Esophagus squamous epithelium (tissue), 5 donors: ENCODE measurements at places on chromosomes 5 and 9.

- peaks cover 17% of the 10 kb centered on the region for H3K4me1 ChIP-seq
- H3K27ac ChIP-seq: peak overlapping the region; percentile 13
- H3K4me3 ChIP-seq: no peak overlapping the region
- H3K36me3 ChIP-seq: peaks cover 30% of the 10 kb centered on the region
Measured at GRCh38 chr5:98791898-98792580, 18.6 kb downstream of the RGMB start.

DNA sequence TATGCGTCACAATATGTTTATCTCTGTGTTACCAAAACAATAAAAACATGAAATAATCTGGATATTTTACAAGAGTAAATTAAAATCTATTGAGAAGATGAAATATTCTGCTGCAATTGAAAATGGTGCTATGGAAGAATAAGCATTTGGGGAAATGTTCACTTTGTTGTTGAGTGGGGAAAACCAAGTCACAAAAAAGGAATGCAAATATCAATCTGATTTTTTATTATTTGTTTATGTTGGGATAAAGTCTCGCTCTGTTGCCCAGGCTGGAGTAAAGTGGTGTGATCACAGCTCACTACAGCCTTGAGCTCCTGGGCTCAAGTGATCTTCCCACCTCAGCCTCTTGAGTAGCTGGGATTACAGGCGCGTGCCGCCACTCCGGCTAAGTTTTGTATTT is 8.6 kb upstream of the F2RL1 start:
- no peak overlapping the region for H3K4me3 ChIP-seq
- no peaks in the 10 kb centered on the region for H3K27me3 ChIP-seq
- H3K4me1 ChIP-seq: peaks cover 7% of the 10 kb centered on the region
- no peak for DNase-seq

GRCh38 chr9:21570643-21571275 is 88.6 kb upstream of the IFNE start:
- no peaks in the 10 kb centered on the region for H3K4me1 ChIP-seq
- no peaks in the 10 kb centered on the region for H3K36me3 ChIP-seq
- no peak for DNase-seq
- H3K4me3 ChIP-seq: no peak overlapping the region
- H3K27me3 ChIP-seq: peaks cover 4% of the 10 kb centered on the region

GRCh38 chr9:133369422-133369821 is 6.4 kb downstream of the SURF4 start:
- peaks cover 24% of the 10 kb centered on the region for H3K36me3 ChIP-seq
- no peaks in the 10 kb centered on the region for H3K27me3 ChIP-seq
- H3K27ac ChIP-seq: no peak overlapping the region
- DNase-seq: no peak
- no peak overlapping the region for H3K4me3 ChIP-seq

DNA sequence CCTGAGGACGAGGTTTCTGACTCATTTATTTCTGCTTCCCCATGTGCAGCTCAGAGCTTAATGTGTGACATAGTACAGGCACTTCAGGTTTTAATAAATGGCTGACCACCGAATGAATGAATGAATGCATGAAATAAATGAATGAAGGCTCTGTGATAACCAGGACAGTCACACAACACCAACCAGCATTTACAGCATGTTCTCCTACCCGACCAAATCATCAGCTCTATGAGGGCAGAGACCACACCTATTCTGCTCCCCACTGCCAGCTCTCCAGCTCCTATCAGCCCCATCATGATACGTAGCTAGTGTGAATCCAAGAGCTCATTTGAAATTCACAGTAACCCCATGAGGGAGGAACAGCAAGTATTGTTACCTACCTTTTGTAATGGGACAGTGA is 4.8 kb downstream of the TMOD1 start:
- H3K4me3 ChIP-seq: no peak overlapping the region
- DNase-seq: no peak
- peaks cover 29% of the 10 kb centered on the region for H3K4me1 ChIP-seq
- H3K27me3 ChIP-seq: no peaks in the 10 kb centered on the region
- no peak overlapping the region for H3K27ac ChIP-seq

DNA sequence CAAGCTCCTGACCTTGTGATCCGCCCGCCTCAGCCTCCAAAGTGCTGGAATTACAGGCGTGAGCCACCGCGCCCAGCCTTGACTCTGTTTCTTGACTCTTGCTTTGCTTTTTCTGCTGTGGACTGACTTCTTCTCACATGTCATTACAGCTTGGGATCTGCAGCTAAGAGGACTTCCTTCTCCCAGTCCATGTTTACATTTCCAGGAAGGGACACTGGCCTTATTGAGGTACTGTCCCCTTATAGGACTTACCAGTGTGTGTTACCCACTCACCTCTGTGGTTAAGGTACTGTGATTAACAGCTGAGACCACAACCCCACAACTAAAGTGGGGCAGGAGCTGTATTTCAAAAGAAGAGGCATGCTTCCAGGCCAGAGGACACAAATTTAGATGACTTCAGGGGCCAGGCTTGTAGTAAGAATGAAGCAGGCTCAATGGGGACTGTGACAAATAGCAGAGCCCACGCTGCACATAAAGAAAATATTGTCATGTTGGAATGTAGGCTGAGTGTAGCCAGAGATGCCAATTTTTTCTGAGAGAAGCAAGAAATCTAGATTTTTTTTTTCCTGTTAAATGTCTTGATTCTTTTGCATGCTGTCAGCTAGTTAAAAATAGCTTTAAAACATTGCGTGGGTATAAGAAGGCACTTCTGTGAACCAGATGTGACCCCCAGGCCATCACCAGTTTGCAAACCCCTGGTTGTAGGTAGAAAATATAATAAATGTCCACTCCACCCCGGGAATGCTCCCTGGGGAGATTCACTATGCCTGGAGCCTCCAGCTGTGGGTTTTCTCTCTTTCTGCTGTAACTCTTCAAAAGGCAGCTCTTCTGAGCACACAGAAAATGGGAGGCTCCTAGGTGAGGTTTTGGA is 75.0 kb downstream of the PTPDC1 start:
- no peaks in the 10 kb centered on the region for H3K27me3 ChIP-seq

DNA sequence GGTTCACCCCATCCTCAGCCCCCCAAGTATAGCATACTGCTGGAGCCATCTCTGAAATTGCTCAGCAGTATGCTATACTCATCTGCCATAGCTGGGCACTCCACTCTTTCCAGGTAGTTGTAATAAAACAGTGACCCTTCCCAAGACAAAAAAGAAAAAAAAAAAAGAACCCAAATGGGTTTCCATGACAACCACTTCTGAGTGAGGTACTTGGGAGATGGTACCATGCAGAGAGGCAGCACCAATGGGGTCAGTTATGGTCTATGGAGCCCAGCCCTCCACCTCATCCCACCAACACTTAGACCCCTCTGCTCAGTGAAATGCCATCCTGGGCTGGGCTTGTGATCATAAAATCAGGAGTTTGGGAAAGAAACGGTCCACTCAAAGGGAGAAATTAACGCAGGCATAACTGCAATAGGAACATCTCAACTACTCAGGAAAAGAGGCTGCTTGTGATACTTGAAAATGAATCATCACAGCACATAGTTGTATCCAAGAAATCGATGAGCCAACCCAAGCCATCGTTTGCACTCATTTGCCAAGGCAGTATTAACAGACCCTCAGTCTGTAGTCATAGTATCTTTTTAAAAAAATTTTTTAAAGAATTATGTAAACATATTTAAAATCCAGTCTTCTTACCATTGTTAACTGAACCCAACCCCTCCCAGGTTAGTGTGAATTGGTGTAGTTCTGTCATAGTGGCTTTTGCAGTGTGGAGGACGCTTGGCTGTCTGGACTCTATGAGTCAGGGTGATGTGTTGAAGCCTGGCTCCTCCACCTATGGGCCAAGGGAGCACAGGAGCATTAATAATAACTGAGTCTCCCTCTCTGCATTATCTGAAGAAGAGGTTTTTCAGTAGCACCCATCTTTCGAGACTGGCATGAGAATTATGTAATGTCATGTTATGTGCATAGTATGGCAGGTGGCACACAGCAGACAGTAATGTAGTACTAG is 402.7 kb downstream of the SPOCK1 start:
- H3K27ac ChIP-seq: no peak overlapping the region
- H3K4me1 ChIP-seq: no peaks in the 10 kb centered on the region
- no peaks in the 10 kb centered on the region for H3K36me3 ChIP-seq
- H3K27me3 ChIP-seq: no peaks in the 10 kb centered on the region

GRCh38 chr9:115442054-115442453 is 324.1 kb upstream of the TNC start:
- H3K27ac ChIP-seq: peak overlapping the region; percentile 24
- H3K4me3 ChIP-seq: no peak overlapping the region
- H3K36me3 ChIP-seq: no peaks in the 10 kb centered on the region
- H3K4me1 ChIP-seq: peaks cover 5% of the 10 kb centered on the region
- H3K27me3 ChIP-seq: no peaks in the 10 kb centered on the region

DNA sequence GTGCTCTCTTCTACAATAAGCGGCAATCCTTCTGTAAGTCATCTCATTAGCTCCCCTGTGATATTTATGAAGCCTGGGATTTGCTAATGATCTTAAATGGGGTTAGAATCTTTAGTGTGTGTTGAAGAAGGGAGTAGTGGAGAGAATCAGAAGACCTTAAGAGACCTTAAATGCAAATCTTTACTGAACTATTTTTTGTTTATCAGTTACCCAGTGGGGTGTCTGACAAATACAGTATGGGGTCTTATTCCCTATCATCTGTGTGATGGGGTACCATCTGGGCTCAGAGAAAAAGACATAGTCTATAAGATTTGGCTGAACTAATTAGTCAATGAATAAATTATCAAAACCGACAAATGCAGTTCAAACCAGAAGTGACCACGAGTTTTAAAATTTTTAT is 378.4 kb upstream of the SGCD start:
- no peaks in the 10 kb centered on the region for H3K36me3 ChIP-seq
- no peak for DNase-seq
- H3K4me3 ChIP-seq: no peak overlapping the region
- no peaks in the 10 kb centered on the region for H3K4me1 ChIP-seq
- H3K27me3 ChIP-seq: no peaks in the 10 kb centered on the region

DNA sequence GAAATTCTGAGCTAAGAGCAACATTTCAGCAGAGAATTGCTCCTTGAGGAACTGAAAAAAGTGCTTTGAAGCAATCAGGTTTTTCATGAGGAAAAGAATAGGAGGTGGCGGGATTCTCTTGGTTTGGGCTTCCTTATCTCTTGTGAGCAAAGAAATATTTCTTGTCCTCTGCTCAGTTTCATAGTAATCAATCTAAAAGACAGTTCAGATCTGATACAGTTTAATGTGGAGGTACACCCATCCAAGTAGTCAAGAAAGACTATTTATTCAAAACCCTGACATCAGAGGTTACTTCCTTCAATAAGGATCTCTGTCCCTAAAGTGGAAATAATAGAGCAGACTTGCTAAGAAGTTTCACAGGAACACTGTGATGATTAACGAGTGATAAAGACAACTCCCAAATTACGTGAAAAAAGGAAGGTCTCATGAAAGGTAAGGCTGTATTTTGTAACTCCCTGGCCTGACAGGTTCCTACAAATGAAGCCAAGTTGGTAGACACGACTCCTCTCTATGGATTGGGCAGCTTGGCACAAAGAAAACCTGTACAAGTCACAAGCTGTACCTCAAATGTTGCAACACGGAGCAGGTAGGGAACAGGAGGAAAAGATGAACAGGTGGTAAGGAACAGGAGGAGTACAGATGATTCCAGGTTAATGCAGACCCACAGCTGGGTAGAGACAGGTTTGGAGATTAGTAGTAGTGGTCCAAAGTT is 94.1 kb downstream of the SUSD1 start:
- H3K4me1 ChIP-seq: no peaks in the 10 kb centered on the region
- H3K36me3 ChIP-seq: no peaks in the 10 kb centered on the region
- H3K27me3 ChIP-seq: no peaks in the 10 kb centered on the region
- H3K27ac ChIP-seq: peak overlapping the region; percentile 74
- no peak overlapping the region for H3K4me3 ChIP-seq
- DNase-seq: no peak

- H3K27ac ChIP-seq: no peak overlapping the region
- no peak for DNase-seq
- H3K4me1 ChIP-seq: no peaks in the 10 kb centered on the region
Measured at GRCh38 chr9:73167614-73168013, 15.9 kb downstream of the ANXA1 start.

- H3K36me3 ChIP-seq: no peaks in the 10 kb centered on the region
- H3K27me3 ChIP-seq: no peaks in the 10 kb centered on the region
- no peak overlapping the region for H3K4me3 ChIP-seq
Measured at GRCh38 chr9:79817438-79818004, 245.8 kb downstream of the TLE4 start.

- no peak overlapping the region for H3K4me3 ChIP-seq
- no peaks in the 10 kb centered on the region for H3K36me3 ChIP-seq
- no peaks in the 10 kb centered on the region for H3K4me1 ChIP-seq
- H3K27ac ChIP-seq: no peak overlapping the region
- DNase-seq: no peak
Measured at GRCh38 chr5:111215971-111216370, 8.2 kb upstream of the CAMK4 start.

GRCh38 chr5:132688536-132689339 is 14.9 kb downstream of the IL4 start:
- H3K36me3 ChIP-seq: no peaks in the 10 kb centered on the region
- no peak overlapping the region for H3K27ac ChIP-seq

DNA sequence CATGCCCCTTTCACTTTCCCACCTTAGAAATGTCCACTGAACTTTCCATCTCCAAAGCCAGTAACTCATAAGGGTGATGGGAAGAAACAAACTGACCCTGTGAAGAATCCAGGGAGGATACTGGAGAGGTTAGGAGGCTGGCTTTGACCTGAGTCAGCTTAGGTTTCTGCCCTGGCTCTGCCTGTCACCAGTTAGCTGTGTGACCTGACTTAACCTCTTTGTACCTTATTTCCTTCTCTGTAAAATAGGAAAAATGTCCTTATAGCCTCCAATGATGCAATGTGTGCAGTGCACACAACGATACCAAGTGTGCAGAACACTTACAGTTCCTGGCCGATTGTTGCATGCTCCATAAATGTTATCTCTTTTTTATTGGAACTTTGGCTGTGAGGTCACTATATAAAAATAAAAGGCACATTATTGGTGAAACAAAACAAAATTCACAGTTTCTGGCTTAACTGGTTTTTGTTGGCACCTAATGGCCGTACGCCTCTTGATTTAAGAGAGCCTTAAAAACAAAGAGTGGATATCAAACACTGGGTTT is 37.8 kb downstream of the GABRP start:
- peaks cover 12% of the 10 kb centered on the region for H3K4me1 ChIP-seq
- H3K36me3 ChIP-seq: no peaks in the 10 kb centered on the region
- H3K27ac ChIP-seq: no peak overlapping the region
- DNase-seq: no peak

DNA sequence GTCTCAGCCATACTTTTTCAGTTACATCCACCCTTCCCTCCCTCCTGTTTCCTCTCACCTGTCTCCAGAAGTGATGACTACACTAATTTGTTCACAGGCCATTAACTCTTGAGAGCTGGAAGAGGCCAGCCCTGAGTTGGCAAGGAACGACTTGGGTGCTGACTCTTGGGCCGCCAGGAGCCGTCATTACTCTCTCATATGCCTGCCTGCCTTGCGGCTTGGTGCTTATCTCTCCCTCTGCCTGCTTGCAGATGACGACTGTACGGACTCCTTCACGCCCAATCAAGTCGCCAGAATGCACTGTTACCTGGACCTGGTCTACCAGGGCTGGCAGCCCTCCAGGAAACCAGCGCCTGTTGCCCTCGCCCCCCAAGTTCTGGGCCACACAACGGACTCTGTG is 66.1 kb downstream of the PAPPA start:
- no peak for DNase-seq
- H3K27ac ChIP-seq: no peak overlapping the region
- H3K4me1 ChIP-seq: no peaks in the 10 kb centered on the region
- H3K4me3 ChIP-seq: no peak overlapping the region
